GM23338 (cell line): ENCODE measurements at places on chromosomes 3 and 15.

- no peak for DNase-seq
Observed at GRCh38 chr15:70243686-70244540, 146.2 kb upstream of the TLE3 start.

- DNase-seq = no peak
Observed at GRCh38 chr3:177615015-177615414, 417.7 kb upstream of the TBL1XR1 start.

- DNase-seq = no peak
Observed at GRCh38 chr3:135133905-135134683, 339.0 kb downstream of the EPHB1 start.

DNA sequence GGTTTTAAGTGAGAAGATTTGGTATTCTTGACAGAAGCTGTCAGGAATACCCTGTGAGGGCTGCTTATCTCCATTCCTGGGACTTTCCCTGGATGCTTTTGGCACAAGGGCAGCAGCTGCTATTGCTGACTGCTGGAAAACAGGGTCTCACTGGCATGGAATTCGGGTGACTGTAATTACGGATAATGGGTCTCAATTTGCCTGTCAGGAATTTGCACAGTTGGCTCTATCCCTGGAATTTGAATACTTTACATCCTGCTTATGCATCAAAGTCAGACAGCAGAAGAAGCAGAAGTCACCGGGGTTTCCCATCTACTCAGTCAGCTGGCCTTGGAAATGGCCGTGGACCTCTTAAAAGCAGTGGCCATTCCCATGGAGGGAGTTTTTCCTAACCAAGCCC lies 25.9 kb upstream of the AKAP13 start:
- DNase-seq = no peak

GRCh38 chr3:110583373-110583935 lies 488.2 kb upstream of the NECTIN3 start:
- peak; percentile 67 for DNase-seq

DNA sequence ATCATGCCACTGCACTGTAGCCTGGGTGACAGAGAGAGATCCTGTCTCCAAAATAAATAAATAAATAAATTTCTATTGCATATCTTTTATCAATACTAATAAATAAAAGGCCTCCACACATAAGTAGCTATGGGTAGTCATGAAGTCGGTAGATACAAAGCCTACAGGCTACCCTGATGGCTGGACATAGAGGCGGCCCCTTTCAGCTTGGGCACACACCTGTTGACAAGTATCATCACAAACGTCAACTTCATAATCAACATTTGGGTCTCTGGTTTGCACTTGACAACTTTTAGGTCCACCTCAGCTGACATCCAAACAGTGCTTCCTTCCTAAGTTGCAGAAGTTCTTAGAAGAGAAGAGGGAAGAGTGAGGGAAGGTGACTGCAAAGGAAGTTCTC lies 53.4 kb downstream of the ITGA11 start:
- no peak for DNase-seq
